ENCODE measurements at places on chromosomes 13 and 19. TPM values are rescaled to one million over a fixed set of nuclear protein-coding genes. Genes with fewer than 3 reads are reported as not detected.

ICAM4 gene
- total RNA-seq: 0.19 TPM

DNA sequence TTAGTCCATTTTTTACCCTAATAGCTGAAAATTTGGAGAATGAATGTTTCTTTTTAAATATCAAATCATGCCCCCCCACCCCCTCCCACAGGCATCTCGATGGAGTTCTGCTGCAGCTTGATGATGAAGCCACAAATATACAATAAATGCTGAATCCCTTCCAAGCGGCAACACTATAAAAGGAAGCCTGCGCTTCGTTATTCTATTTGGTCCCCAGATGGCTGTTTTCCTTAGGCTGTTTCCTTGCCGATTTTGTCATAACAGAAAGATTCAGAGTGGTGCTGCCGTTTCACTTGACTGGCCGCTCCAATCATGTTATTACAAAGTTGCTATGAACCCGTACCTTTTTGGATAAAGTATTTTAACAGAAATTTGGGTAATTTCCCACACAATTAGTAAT is 79.5 kb downstream of the MYO16 start:
- H3K27ac ChIP-seq: no peak overlapping the region
- H3K4me3 ChIP-seq: no peak overlapping the region
- H3K4me1 ChIP-seq: no peaks in the 10 kb centered on the region
- no peaks in the 10 kb centered on the region for H3K36me3 ChIP-seq

GRCh38 chr19:1045247-1045603 is 5.3 kb downstream of the ABCA7 start:
- H3K27ac ChIP-seq: no peak overlapping the region
- peaks cover 19% of the 10 kb centered on the region for H3K4me1 ChIP-seq
- no peaks in the 10 kb centered on the region for H3K27me3 ChIP-seq
- H3K36me3 ChIP-seq: no peaks in the 10 kb centered on the region
- no peak overlapping the region for H3K4me3 ChIP-seq

ADGRE3 gene
- total RNA-seq: 1.2 TPM

PRR22 gene
- total RNA-seq: 1.4 TPM

DNA sequence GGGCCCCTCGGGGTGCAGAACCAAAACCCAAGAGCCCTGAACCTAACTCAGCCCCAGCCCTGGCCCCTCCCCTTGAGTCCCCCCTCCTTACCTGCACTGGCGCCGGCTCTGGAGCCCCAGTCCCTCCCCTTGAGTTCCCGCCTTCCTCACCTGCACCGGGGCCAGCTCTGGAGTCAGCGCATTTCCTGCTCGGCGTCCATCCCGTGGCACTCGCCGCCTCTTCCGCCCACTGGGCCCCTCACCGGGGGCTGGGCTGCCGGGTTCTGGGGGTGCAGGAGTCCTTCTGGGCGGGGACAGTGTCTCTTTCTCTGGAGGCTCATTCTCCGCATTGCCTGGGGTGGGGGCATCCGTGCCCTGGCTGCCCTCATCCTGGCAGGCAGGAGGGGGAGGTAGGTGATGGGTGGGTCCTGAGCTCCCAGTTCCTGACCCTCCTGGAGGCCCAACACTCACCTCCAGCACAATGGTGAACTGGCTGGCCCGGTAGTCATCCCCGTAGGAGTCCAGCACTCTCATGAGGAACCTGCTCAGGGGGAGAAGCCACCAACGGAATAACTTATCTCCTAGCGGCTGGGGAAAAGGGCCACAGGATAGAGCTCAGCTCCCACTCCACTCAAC is 5.3 kb downstream of the NDUFA3 start:
- H3K4me3 ChIP-seq: no peak overlapping the region
- no peak for DNase-seq
- no peak overlapping the region for H3K27ac ChIP-seq
- H3K27me3 ChIP-seq: no peaks in the 10 kb centered on the region
- no peaks in the 10 kb centered on the region for H3K4me1 ChIP-seq
- H3K36me3 ChIP-seq: peaks cover 5% of the 10 kb centered on the region

DNA sequence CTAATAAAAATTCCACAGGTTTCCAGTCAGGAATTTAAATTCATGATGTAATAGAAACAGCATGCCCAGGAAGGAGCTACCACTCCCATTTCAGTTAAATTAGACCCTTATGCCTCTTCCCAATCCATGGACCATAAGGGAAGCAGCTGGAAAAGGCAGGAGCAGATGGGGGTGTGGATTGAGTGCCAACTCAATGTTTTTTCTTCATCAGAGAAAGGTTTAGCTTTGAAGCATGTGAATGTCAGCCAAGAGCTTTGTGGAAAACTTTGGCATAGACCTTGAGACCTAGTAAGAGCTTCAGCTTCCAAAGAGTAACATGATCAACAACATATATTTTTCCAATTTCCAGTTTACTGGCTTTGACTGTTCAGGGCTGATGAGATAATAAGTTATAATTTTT is 2139.9 kb downstream of the PCDH9 start:
- no peak for DNase-seq
- no peaks in the 10 kb centered on the region for H3K36me3 ChIP-seq
- H3K4me1 ChIP-seq: no peaks in the 10 kb centered on the region
- H3K4me3 ChIP-seq: no peak overlapping the region

GRCh38 chr13:78102121-78102677 is 183.6 kb upstream of the EDNRB start:
- H3K27ac ChIP-seq: no peak overlapping the region
- no peaks in the 10 kb centered on the region for H3K36me3 ChIP-seq
- no peaks in the 10 kb centered on the region for H3K27me3 ChIP-seq
- peak; percentile 20 for DNase-seq
- no peak overlapping the region for H3K4me3 ChIP-seq
- no peaks in the 10 kb centered on the region for H3K4me1 ChIP-seq

DNA sequence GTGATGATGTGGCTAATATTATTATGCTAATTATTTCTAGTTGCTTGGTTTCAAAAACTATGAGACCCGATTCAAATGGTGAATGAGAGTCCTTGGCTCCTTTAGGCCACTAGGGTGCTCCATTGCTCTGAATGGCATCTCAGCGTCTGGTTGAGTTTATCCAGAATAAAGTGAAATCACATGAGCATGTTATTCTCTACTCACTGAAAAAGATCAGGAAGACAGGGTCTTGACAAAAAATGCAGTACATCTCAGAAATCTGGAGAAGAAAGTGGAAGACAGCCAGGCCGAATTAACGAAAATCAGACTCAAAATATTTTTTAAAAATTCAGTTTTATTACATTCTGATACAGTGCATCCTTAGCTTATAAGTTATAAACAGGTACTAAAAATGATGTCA is 516.2 kb downstream of the MYO16 start:
- no peaks in the 10 kb centered on the region for H3K27me3 ChIP-seq
- DNase-seq: peak; percentile 35
- H3K27ac ChIP-seq: no peak overlapping the region
- H3K4me1 ChIP-seq: no peaks in the 10 kb centered on the region
- no peak overlapping the region for H3K4me3 ChIP-seq

CGB8 gene
- total RNA-seq: not detected

PNMA8A gene
- total RNA-seq: 0.35 TPM

GRCh38 chr19:40380199-40381037 is 9.6 kb downstream of the HIPK4 start:
- no peaks in the 10 kb centered on the region for H3K36me3 ChIP-seq
- no peak for DNase-seq
- no peak overlapping the region for H3K27ac ChIP-seq
- H3K4me3 ChIP-seq: no peak overlapping the region
- no peaks in the 10 kb centered on the region for H3K27me3 ChIP-seq

Measured in colonic mucosa (tissue), 4 donors.